ENCODE measurements at places on chromosomes 16 and 17. TPM values are rescaled to one million over a fixed set of nuclear protein-coding genes. Genes with fewer than 3 reads are reported as not detected.

- DNase-seq = no peak
These were observed 104.5 kb downstream of the SPACA3 start for GRCh38 chr17:33096161-33096560.

Gene GLP2R
- not detected for total RNA-seq

DNA sequence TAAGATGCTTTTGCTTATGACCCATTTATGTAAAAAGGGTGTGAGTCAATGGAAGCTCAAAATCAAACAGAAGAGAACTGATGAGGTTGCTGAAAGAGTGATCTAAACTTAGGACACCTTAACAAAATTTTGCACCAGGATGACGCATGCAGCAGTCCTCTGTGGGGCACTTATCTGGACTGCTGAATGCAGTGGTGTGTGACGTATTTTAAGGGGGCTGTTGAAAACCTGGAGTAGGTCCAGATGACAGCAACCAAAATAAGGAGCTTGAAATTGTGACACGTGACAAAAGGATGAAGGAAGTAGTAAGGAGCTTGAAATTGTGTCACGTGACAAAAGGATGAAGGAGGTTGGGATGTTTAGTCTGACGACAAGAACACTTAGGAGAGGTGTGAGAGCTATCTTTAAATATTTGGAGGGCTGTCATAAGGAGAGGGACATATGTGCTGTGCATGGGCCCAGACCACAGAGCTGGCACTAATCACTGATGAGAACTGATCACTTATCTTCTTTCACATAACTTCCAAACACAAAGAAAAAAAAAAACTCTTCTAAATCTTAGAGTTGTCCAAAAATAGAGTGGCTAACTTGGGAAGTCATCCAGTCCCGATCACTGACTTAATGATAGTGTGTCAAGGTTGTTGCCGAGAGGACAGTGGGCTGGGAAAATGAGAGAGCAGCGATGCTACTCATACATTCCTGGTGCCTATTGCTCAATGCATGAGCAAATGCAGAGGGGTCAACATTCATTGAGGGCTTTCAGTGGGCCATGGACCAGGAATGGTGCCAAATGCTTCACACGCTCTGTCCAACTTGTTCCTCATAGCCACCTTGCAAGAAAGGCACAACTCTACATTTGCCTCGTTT, 264.2 kb upstream of the ZFHX3 start:
- no peak for DNase-seq

GRCh38 chr16:14388243-14388642, 241.8 kb downstream of the PARN start:
- no peak for DNase-seq

GRCh38 chr17:282912-283882, 69.4 kb downstream of the RPH3AL start:
- DNase-seq = no peak

DNA sequence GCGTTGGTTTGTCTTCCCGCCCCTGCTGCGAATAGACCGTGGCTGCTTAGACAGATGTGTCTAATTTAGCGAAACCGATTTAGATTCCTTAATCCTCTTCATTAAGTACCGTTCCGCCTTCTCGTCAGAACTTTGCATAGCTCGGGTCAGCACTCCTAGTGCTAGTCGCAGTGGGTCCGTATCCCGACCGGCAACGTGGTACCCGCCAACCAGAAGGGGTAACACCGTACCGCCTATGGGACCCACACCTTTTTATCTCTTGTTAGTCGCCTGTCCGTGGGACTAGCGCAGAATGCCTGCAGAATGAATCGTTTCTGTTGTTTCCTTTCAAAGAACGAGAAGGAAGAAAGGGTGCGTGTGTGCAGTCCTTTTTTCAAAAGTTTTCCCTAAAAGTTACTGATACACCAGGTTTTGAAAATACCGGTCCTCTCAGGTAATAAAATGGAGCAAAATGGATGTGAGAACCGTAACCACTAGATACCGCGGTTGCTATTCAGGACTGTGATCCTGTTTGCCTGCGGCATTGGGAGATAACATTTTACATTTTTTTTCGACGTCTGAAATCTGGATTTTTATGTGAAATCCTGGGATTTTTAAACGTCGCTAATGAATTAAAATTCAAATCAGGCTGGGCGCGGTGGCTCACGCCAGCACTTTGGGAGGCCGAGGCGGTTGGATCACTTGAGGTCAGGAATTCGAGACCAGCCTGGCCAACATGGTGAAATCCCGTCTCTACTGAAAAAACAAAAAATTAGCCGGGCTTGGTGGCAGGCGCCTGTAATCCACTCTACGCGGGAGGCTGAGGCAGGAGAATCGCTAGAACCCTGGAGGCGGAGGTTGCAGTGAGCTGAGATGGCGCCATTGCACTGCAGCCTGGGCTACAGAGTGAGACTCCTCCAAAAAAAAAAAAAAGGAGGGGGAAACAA, 998 bp upstream of the SRSF1 start:
- no peak for DNase-seq

Gene ETV4
- total RNA-seq = 1.1 TPM

Gene CLEC3A
- total RNA-seq = not detected

Gene KRT25
- not detected for total RNA-seq

DNA sequence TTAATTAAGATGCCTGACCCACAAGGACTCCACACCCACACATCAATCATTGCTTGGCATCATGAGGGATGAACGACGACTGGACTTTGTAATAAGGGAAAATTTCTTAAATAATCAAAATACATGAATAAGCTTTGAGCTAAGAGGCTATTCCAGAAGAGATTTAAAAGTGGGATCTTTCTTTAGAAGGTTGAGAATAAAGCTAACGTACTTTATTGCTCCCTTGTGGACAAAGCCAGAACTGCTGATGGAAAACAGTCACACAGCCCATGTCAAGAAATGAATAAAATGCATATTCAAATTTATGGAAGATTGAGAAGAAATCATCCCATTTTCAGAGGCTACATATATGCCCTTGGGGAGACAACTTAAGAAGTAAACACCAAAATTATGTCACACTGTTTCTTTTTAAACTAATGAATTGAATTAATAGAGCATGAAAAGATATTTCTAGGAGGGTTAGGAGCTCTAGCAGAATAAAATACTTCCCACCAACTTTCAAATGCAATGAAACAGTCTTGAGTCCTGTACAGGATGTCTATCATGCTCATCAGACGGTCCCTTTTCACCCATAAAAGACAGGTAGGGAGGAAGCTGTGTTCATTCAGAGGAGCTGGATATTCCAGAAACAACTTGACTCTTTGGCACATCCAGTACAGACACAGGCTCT, 60.2 kb upstream of the PHOSPHO1 start:
- peak; percentile 34 for DNase-seq

GRCh38 chr16:54750249-54750648, 180.4 kb upstream of the IRX5 start:
- DNase-seq = no peak

DNA sequence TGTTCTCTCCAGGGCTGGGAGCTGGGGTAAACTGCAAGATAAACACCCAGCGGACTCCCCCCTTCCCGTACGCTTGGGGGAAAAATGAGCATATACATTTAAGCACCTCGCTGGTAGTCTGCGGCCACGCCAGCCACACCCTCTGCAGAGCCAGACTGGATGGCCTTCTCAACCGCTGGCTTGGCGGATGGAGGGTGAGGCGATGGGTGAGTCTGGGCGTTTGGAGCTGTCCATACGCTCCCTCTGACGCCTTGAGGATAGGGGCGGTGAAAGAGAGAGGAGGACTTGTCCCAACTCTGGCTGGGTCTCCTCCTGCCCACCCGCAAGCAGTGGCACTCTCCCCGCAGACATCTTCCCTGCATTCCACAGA, 1.0 kb downstream of the ITGA3 start:
- DNase-seq = peak; percentile 49

- DNase-seq = no peak
These were observed 10.7 kb downstream of the RFFL start for GRCh38 chr17:35052780-35053179.

Gene LGALS3BP
- 17.5 TPM for total RNA-seq

DNA sequence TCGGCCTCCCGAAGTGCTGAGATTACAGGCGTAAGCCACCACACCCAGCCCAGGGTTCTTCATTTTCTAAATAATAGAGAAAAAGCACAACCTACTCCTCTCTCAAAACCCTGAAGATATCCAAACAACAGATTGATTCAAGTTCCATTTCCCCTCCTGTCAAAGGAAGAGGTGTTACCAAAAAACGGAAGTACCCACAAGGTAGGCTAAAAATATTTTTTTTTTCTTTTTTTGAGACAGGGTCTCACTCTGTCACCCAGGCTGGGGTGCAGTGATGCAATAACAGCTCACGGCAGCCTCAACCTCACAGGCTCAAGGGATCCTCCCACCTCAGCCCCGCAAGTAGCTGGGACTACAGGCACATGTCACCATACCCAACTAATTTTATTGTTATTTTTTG, 18.9 kb downstream of the UTP6 start:
- no peak for DNase-seq

DNA sequence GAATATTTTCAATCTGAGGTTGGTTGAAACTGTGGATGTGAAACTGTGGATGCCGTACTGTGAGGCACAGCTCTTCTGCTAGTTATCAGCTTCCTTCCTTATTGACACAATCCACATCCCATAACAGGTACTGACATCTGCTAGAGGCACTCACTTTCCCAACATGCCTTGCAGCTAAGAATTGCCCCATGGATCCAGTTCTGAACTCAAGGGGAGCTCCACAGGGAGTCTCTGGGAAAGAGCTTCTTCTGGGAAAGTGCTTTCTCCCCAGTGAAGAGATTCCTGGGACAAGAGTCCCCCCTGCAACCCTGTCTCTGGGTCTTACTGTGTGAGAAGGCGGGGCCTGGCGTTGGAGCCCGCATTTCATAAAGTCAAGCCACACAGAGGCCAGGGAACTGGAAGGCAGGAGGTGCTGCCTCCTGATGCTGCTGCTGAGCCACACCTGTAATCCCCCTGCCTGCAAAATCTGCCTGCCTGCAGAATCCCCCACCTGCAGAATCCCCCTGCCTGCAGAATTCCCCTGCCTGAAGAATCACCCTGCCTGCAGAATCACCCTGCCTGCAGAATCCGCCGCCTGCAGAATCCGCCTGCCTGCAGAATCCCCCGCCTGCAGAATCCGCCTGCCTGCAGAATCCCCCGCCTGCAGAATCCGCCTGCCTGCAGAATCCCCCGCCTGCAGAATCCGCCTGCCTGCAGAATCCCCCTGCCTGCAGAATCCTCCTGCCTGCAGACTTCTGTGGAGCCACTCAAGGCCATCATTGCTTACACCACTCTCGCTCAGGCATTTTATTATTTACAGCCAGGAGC, 305.4 kb downstream of the FOXL1 start:
- DNase-seq = peak; percentile 34

Gene TNP2
- not detected for total RNA-seq

Gene SOX9
- 10.6 TPM for total RNA-seq

Gene TMEM92
- 4.4 TPM for total RNA-seq

DNA sequence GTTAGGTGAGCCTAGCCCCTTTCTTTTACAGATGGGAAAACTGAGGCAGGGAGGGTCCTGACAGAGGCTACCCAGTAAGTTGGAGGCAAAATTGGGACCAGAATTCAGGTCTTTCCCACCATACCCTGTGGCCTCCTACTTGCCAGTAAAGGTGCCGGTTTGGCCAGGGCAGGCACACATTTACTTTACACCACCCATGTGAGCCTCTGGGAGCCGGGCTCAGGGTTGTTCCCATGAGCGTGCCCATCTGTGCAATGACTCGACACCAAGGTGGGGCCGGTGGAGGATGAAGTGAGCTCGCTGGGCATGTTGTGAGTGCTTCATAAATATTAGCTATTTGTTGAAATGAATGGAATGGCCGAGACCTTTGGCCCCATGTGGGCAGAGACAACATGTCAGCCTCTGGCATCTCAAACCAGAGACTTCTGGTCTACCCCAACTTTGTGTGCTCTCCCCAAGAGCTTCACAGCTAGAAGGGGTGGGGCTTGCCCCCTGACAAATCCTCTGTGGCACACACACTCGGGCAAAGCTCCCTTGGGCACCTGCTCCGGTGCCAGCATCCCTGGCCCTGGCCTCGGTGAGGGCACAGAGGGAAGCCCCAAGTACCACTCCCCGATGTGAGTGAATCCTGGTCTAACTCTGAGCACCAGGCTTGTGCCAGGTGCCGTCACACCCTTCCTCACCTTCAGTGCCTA, 60.1 kb downstream of the SRCIN1 start:
- DNase-seq = no peak

DNA sequence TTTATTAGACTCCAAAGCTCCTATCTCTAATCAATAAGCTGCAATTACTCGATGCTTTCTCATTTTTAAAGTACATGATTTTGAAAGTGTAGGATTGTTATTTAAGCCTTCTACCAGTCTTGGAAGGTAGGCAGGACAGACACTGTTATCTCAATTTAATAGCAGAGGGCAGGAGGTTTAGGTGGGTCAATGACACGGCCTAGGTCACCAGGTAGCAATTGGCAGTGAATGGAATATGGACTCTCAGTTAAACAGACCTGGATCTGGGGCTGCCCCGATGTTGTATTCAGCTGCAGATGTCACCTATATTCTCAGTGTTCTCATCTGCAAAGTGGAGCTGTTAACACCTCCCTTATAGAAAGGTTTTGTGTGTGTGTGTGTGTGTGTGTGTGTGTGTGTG, 124.4 kb upstream of the ANKFN1 start:
- DNase-seq = no peak

Gene TBC1D3L
- total RNA-seq = 17.0 TPM

Gene KRTAP4-5
- not detected for total RNA-seq

DNA sequence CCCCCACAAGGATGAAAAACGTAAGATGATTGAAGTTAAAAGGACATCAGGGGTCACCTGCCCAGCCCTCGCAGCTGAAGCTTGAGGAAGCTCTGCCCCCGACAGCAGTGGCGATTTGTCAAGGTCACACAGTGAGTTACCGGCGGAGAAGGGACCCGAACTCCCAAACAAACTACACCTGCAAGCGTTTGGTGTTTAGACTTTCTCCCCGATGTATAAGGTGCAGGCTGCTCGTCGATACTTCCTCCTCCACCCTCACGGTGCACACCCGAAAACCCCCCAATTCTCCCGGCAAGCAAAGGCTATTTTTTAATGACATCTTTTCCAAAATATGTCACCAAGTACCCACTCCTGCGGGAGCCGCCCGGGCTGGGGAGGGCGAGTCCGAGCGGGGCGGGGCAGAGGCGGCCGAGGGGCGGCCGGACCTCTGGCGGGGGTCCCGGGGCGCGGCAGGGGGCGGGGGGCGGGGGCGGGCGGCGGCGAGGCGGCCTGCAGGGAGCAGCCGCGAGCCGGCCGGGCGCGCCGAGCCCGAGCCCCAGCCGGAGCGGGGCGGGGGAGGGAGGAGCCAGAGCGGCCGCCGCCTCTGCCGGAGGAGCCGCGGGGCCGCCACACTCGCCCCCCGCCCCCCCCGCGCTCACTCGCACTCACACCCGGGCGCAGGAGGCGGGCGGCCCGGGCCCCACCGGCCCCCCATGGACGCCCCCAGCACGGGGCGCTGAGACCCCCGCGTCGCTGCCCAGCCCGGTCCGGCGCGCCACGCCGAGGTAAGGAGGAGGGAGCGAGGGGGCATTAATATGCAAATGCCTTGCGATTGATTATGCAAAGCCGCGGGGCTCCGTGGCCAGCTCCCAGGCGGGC, at the start of gene THRA:
THRA (plus strand) TSS at position 637 of the 858 bp plus-strand sequence. CDS start 11,524 bp downstream, outside the sequence.
- peak; percentile 90 for DNase-seq
